ENCODE measurements at places on chromosomes 6 and 20.

DNA sequence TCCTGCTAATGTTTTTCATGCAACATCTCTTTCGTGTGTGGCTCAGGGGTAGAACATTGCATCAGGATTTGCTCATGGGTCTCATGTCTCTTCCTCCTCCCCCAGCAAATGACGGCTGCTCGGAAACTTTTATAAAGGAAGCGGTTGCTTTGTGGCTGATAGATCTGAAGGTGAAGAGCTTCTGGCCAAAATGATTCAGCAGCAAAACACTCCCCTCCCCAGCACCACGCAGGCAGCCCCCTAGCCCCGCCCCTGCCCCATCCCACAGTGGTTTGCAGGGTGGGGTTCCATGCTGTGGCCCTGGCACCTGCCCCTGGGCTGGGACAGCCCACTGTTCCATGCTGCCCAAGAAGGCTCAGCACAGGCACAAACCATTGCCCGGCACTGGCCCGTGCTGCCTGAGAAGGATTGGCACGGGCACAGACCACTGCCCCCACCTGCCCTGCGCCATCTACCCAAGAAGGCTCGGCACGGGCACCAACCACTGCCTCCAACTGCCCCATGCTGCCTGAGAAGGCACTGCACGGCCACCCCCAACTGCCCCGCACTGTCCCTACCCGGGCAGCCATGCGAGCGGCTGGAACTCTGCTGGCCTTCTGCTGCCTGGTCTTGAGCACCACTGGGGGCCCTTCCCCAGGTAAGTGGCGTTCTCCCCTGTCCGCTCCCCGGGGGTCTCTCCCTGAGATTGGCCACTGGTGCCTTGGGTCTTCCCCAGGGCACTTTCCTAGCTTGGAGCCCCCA, at the start of gene CST7:
Gene CST7, plus strand, starts transcription at position 331 of the 741 bp plus-strand sequence. Its CDS starts 237 bp downstream, at position 568.
- no peak for DNase-seq

DNA sequence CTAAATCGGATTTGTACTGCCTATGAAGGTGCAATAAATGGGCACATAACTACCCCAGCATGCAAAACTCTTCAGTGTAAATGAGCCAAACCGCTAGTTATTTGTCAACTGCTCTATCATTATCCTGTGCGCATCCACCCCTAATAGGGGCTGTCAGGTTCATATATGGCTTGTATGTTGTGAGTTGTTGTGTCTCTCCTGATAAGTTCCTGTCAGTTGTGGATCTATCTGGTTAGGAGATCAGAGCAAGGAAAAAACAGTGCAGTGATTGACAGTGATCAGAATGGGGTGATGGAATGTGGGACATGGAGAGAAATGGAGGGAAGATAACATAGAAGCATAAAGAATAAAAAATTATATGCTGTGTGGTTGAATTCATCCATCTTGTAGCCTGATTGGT, 686.9 kb upstream of the ID4 start:
- no peak for DNase-seq

- no peak for DNase-seq
Measured at GRCh38 chr20:33516882-33517281, 27.0 kb downstream of the CBFA2T2 start.

- no peak for DNase-seq
Measured at GRCh38 chr6:72649032-72649984, 27.4 kb downstream of the KCNQ5 start.

- no peak for DNase-seq
Measured at GRCh38 chr6:13404892-13405254, 76.5 kb upstream of the TBC1D7 start.

DNA sequence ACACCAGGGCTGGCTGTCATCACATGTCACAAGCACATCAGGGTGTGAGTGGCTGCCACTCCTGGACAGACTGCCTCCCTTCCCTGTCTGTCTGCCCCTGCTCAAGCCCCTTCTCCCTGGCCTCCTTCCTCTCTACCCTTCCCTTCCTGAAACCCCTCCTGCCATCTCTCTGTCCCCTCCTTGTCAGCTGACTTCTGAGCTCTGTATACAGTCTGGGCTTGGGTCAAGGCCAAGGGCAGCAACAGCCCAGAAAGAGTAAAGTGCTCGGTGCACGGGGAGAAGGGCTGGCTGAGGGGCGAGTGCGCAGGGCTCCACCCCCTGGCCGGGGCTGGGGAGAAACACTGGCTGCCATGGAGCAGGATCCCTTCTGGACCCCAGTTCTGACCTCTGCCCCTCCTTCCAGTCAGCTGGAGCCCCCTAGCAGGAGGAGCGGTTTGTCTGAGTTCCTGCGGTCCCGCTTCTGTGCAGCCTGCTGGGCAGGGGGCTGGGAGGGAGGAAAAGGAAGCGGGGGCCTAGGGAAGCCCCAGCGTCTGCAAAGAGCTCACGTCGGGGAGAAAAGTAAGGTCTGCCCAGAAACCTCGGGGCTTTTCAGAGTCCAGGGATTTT, 2.0 kb downstream of the LKAAEAR1 start:
- no peak for DNase-seq

GRCh38 chr6:79648328-79648727, 17.2 kb downstream of the SH3BGRL2 start:
- no peak for DNase-seq

DNA sequence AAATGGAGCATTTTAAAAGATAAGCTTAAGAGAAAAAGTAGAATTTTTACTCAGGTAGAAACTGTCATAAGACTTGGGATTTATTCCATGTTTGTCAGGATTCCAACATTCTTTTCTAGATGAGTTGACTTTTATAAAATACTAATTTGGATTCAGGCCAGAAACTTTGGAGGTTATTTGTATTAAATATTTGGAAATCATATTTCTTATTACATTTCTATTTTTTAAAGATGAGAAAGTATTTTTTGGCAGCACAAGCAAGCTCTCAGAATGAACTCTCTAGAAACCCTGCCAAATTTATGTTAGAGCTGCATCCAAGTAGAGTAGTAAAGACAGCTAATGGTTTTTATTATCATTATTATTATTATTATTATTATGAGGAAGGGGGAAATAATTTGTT, 1014.9 kb upstream of the GJE1 start:
- DNase-seq: no peak

DNA sequence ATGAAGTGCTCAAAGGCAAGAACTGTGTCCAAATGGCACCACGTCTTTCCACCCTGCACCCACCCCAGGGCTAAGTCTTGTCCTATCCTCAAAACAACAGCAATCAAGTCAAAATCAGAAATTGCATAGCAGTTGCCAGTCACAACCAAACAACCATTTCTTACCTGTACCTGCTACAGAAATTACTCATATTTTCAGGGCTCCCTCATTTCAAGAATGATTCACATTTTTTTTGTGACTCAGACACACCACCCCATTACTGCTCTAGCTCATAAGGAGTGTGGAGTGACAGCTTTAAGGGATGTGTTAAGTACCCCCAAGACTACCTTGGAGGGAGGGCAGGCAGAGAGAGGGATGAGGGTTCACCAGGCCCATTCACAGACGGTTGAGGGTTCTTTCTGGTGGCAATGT, 111.7 kb downstream of the TRERF1 start:
- no peak for DNase-seq

GRCh38 chr6:29564875-29565274, 5.3 kb upstream of the UBD start:
- DNase-seq: no peak

GRCh38 chr6:45714006-45714730, 301.5 kb downstream of the CLIC5 start:
- DNase-seq: no peak

DNA sequence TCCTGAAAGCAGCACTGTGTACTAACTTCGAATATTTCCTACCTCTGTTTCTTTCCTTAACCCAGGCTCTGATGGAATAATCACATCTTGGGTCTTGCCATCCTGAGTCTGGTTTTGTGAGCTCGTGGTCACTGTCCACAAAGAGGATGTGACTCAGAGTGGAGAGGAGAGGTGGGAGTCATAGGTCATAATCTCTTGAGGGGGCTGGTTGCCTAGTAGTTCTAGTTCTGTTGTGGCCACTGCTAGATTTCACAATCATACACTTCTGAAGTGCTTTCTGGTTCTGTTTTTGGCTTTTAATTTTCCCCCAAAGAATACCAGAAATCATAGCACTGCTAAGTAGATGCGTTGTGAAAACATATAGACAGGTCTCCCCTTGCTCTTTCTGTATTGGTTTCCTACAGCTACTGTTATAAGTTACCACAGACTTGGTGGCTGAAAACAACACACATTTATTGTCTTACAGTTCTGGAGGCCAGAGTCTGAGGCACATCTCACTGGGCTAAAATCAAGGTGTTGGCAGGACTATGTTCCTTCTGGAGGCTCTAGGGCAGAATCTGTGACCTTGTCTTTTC, 102.8 kb downstream of the NRSN1 start:
- DNase-seq: no peak

DNA sequence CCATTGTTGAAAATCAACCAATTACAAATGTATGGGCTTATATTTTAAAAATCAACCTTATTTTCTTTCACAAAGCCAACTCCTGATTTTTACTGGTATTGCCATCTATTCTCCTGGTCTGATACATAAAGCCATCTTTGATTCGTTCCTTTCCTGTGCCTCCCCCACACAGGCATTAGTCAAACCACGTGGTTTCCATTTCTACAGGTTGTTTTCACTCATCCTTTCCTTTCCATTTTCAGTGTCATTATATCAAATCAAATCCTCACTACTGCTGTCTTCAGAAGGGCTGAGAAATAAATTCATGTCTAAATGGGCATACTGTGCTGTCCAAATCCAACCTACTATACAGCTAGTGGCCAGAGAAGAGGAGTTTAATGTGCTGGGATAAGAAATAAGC, 281.3 kb downstream of the FOXC1 start:
- DNase-seq: no peak

- no peak for DNase-seq
Measured at GRCh38 chr6:43869792-43870659, 100.0 kb downstream of the VEGFA start.

- no peak for DNase-seq
Measured at GRCh38 chr20:32019156-32019510, 8.9 kb downstream of the CCM2L start.

DNA sequence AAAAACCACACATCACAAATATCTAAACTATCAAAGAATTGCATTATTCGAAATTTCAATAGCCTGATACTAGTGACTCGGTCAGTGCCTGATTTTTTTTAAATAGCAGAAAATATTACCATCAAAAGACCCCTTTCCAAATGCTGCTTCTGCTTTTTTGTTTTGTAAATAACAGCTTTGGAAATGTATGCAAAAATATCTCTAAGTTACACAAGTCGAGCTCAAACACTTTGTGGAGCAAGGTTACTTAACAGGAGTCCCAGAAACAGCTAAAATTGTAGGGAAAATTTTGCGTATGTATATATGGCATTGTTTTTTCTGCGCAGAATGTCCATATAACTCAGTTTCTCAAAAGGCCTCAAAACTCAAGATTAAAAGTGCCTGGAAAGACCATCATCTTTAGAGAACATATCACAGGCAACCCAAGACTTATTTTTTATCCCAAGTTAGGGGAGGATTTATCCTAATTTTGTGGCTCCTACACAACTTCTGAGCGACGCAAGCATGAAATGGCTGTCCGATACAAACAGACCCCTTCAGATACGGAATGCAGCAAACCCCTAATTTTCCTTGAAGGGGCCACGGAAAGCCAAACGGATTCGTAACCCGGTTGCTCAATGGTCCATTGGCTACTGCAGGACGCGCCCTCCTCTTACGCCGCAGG, 1.3 kb downstream of the CEP85L start:
- DNase-seq: no peak

GRCh38 chr6:40406175-40406574, 181.0 kb downstream of the LRFN2 start:
- DNase-seq: no peak
